MM.1S (cell line): ENCODE measurements at places on chromosomes 5 and 9.

GRCh38 chr5:167968837-167969236, 322.6 kb upstream of the WWC1 start:
- H3K4me3 ChIP-seq: no peak overlapping the region
- no peaks in the 10 kb centered on the region for H3K4me1 ChIP-seq
- DNase-seq: no peak
- H3K27ac ChIP-seq: no peak overlapping the region

DNA sequence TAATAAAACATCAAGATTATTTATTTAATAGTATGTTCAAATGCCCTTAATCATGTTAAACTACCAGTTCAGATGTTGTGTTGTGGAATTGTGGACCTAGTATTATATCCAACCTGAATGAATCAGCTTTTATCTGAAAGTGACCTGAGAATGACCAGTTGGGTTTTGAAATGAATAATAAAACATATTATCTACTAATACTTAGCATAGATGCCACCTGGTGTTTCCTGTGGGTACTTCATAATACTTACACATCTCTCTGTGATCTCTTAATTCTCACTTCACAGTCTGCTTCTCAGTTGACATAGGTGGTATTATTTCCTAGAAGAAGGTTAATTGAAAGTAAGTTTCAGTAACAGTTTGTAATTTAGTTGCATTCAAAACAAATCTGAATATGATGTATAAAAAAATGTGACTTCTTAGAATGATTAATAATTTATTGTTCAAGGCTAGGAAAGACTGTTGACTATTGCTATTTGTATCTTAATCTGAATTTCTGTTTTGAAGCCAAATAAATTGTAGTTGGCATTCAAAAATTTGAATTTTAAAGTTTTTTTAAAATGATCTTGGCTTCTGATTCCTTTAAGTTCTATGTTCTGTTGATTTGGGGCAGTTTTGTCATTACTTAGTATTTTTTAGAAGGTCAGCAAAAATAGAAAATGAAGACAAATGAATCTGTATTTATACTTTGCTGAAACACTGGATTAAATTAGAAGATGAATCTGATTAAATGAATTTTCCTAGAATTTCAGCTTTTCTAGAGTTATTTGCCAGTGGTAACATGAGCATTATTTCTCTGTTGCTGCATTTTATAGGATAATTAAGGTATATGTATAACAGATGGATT, 48.2 kb downstream of the KIF2A start:
- no peak overlapping the region for H3K4me3 ChIP-seq
- no peaks in the 10 kb centered on the region for H3K4me1 ChIP-seq
- DNase-seq: peak; percentile 55
- H3K27me3 ChIP-seq: no peaks in the 10 kb centered on the region
- H3K36me3 ChIP-seq: no peaks in the 10 kb centered on the region; the same call in 1 of the 2 replicates
- H3K27ac ChIP-seq: no peak overlapping the region

- no peaks in the 10 kb centered on the region for H3K4me1 ChIP-seq
- no peaks in the 10 kb centered on the region for H3K36me3 ChIP-seq
- no peaks in the 10 kb centered on the region for H3K27me3 ChIP-seq
- H3K27ac ChIP-seq: no peak overlapping the region
Measured at GRCh38 chr9:75624998-75625397, 265.5 kb upstream of the PCSK5 start.

- no peak for DNase-seq
- no peaks in the 10 kb centered on the region for H3K27me3 ChIP-seq
- H3K4me1 ChIP-seq: peaks cover 10% of the 10 kb centered on the region
- no peak overlapping the region for H3K27ac ChIP-seq
- no peaks in the 10 kb centered on the region for H3K36me3 ChIP-seq
Measured at GRCh38 chr5:58405175-58405574, 54.7 kb downstream of the PLK2 start.

DNA sequence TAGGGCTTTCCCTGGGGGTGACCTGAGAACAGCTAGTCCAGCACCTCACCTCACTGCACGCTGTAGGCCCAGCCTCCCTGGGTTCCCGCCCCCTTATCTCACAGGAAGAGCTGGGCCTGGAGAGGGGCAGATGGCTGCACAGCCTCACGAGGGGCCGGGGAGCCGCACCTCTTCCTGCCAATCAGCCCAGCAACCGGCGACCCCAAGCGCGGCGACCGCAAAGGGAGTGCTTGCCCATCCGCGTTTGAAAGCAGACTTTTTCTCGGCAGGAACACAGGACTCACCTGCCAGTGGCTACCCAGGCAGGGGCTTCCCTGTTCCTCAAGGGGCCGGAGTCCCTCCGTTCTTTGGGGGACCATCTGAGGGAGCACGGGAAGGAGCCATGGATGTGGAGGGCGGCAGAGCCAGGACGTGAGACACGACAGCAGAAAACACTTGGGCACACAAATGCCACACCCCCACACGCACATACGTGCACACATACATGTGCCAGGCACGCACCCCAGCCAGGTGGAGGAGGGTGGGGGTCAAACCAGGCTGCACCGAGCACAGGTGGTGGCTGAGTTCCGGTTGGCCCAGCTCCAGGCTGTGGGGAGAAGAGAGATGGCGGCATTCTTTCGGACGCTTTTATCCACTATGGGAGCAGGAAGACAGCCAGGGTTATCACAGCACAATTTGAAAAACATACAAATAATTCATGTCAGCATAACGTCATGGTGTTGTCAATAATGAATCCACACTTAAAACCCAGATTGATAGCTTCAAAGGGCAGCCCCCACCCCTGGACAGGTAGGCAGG, 11.3 kb downstream of the TMEM250 start:
- no peak overlapping the region for H3K4me3 ChIP-seq
- DNase-seq: no peak
- H3K27ac ChIP-seq: no peak overlapping the region
- no peaks in the 10 kb centered on the region for H3K36me3 ChIP-seq

- no peak for DNase-seq
- H3K36me3 ChIP-seq: no peaks in the 10 kb centered on the region
- no peak overlapping the region for H3K4me3 ChIP-seq
- H3K27me3 ChIP-seq: no peaks in the 10 kb centered on the region
Measured at GRCh38 chr5:73654819-73655318, 28.9 kb downstream of the ARHGEF28 start.

DNA sequence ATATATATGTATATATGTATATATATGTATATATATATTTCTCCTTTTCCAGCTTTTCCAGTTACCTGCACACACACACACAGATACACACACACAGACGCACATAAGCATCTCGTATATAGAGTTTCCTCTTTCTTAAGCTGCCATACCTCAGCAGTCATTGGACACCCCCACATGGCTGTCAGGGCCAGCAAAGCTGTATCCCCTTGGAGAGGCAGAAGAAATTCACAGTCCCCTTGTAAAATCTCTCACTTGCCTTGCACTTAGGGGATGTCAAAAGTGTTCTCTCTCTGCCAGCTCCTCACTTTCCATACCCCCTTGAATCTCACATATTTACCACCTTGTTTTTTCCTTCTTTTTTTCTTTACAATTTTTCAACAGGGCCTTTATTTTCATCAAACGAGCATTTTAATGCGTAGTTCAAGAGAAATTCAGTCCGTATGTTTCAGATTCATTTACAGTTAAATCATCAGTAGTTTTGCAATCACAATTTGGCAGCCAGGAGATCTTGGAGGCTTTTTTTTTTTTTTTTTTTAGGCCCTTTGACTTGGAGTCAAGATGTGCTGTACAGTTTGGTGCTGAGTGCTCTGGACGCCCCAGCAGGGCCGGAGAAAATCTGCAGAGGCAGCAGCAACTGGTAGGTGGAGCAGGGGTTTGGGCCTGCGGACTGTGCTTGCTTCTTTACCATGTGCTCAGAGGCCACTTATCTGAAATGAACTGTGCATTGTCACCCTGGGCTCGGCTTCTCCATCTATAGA, 244.9 kb upstream of the KLF4 start:
- H3K4me1 ChIP-seq: 0 out of 2 replicates have a peak, but pooled peaks cover 3% of the 10 kb centered on the region
- no peak overlapping the region for H3K27ac ChIP-seq
- H3K4me3 ChIP-seq: no peak overlapping the region

- no peaks in the 10 kb centered on the region for H3K27me3 ChIP-seq
- H3K36me3 ChIP-seq: no peaks in the 10 kb centered on the region
- no peak overlapping the region for H3K27ac ChIP-seq
- no peak overlapping the region for H3K4me3 ChIP-seq
- DNase-seq: no peak
- no peaks in the 10 kb centered on the region for H3K4me1 ChIP-seq
Measured at GRCh38 chr9:68508547-68508946, 32.1 kb downstream of the TMEM252 start.

DNA sequence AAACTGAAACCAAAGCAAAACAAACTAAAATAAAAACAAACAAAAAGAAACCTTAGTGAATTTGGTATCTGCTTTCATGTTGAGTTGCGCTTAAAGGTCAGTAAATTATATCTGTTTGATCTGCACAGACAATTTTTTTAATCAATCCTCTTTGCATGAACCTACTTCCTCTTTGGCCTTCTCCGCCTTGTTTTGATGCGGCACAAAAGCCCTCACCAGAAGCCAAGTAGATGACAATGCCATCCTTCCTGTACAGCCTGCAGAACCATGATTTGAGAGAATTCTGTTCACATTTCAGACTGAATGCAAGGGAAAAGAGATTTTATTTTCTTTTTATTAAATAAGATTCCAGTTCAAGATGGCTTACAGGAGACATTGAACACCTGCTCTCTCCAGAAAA, 473.6 kb upstream of the FTMT start:
- H3K4me1 ChIP-seq: no peaks in the 10 kb centered on the region
- H3K36me3 ChIP-seq: no peaks in the 10 kb centered on the region
- H3K4me3 ChIP-seq: no peak overlapping the region

GRCh38 chr9:7988644-7989280, 189.2 kb upstream of the DMAC1 start:
- H3K27ac ChIP-seq: no peak overlapping the region
- H3K36me3 ChIP-seq: no peaks in the 10 kb centered on the region
- H3K27me3 ChIP-seq: no peaks in the 10 kb centered on the region
- no peak overlapping the region for H3K4me3 ChIP-seq
- H3K4me1 ChIP-seq: no peaks in the 10 kb centered on the region

- peak; percentile 81 for DNase-seq
- H3K27me3 ChIP-seq: no peaks in the 10 kb centered on the region
- peak overlapping the region; percentile 11; the same call in 1 of the 2 replicates for H3K27ac ChIP-seq
- no peaks in the 10 kb centered on the region for H3K36me3 ChIP-seq
Measured at GRCh38 chr9:107816561-107817021, 327.0 kb upstream of the KLF4 start.

DNA sequence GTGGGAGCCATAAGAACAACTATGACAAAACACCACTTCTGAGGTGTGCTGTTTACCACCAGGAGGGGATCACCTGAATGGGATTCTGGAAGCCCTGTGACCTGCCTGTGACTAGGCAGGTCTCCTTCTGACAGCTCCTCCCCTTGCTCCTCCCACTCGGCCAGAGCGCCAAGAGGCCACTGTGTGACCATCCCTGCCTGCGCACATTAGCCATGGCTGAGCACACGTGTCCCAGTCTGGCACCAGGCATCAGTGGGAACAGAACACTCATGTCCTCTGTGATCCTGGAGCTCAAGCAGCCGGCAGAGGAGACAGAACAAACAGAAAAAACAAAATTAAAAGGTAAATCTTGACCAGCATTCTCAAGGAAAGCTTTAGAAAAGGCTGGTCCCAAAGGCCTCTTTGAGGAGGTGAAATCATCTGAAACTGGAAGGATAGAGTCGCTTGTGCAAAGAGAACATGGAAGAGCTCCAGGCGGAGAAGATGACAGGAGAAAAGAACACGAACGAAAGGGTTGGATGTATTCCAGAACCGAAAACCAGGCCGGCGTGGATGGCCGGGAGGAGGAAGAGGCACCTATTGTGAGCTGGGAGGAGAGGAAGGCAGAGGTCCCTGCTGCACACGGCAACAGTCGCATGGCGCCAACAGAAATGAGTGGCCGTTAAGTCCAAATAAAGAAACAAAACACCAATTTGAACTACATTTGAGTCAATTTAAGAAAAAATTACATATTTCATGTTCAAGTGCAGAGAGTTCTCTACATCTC, 5.1 kb downstream of the MED10 start:
- no peak overlapping the region for H3K4me3 ChIP-seq
- DNase-seq: no peak
- H3K4me1 ChIP-seq: peaks cover 7% of the 10 kb centered on the region; the same call in 1 of the 2 replicates

DNA sequence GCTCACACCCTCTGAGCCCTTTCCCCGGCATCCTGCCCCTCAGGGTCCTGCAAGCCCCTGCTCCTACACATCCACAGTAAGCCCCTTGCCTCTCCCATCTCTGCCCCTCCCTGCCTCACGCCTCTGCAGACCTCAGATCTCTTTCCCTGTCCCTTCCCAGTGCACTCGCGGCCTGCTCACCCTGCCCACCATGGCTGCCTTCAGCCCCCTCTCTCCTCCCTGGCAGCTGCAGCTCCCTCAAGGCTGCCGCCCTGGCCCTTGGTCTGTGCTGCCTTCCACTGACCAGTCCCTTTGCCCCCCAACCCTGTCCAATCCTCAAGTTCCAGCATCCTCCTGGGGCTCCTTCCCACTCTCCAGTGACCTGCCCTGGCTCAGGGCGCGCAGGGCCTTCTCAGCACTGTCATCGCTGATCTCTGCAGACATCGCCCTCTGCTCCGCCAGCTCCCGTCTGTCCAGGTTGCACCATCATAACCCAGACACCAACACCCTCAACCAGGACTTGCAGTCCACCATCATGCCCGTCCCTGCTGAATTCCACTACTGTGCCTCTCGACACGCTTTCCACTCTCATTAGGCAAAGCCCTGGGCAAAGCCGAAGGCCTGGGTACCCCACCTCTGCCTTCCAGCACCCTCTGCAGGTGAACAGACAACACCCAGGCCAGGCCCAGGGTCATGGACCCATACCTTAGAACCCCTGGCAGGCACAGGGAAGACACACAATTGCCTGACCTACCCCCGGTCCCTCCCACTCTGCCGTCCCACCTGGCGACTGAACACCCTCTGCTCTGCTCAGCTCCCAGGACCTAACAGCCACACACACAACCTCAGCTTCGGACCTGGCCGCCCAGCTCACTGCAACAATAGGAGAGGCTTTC, 97.8 kb upstream of the RUFY1 start:
- H3K27ac ChIP-seq: no peak overlapping the region
- no peaks in the 10 kb centered on the region for H3K27me3 ChIP-seq

DNA sequence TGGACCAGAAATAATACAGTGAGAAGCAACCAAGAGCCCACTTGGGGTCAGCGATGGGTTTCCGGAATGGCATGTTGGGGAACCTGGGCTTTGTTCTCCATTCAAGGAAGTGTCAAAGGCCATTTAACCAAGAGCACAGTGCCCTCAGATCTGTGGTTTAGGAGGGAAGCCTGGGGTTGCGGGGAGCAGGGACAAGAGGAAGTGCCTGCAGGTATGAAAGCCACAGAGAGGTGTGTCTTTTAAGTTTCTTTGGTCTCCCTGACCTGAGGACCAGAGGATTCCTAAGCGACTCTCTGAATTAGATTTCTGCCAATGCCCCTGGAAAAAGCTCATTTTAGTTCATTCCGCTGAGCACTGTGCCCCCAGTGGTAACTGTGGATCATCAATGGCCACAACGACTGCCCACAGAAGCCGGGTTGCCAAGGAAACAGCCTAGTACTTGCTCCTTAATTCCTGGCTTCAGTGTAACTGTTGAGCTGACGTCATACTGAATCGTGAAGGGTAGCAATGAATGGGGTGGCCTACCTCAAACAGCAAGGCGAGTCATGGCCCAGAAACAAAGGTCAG, 107.3 kb upstream of the SPIN1 start:
- 0 out of 2 replicates have a peak, but pooled peaks cover 2% of the 10 kb centered on the region for H3K27me3 ChIP-seq
- peaks cover 13% of the 10 kb centered on the region for H3K4me1 ChIP-seq
- peak; percentile 66 for DNase-seq
- peak overlapping the region; percentile 27 for H3K4me3 ChIP-seq
- peak overlapping the region; percentile 10; the same call in 1 of the 2 replicates for H3K27ac ChIP-seq
- no peaks in the 10 kb centered on the region for H3K36me3 ChIP-seq
